ENCODE measurements at places on chromosomes 1 and 21.

- DNase-seq, result no peak
Observed at GRCh38 chr1:201020040-201020591, 3.4 kb downstream of the KIF21B start.

- no peak for DNase-seq
Observed at GRCh38 chr1:205279986-205280385, 41.6 kb downstream of the NUAK2 start.

DNA sequence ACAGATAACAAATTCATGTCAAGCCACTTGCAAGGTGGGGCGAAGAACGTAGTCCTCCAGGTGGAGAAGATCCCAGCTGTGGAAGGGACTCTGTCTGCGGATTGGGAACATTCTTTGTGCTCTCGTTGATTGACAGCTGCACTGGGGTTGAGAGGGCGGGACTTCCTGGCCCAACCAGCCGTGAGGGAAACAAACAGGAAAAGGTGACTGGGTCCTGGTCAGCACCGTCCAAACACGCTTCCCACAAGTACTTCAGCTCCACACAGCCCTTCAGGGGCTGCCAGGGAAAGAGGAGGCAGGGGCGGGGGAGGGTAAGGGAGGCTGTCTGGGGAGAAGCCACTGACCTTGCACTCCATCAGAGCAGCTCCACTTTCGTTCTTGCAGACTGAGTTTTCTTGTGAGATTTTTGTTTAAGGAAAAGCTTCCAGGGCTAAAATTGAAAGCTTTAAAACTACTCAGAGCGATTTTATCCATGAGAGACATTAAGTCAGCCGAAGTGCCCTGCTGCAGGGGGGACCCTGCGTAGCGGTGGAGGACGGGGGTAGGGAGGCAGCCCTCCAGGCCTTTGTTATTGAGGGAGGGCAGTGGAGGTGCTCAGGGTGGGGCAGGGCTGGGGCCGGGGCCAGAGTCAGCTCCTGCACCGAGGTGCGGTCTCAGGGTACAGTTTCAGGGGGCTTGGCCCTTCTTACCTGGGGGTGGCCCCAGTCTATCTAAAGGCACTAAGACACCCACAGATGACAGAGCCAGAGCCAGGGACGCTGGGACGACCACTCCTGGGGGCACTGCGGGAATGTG is 21.6 kb upstream of the STUM start:
- DNase-seq, result peak; percentile 83

GRCh38 chr1:162677607-162678371 is 45.5 kb downstream of the DDR2 start:
- DNase-seq, result no peak

- DNase-seq, result no peak
Observed at GRCh38 chr1:212007886-212008285, 27.5 kb downstream of the INTS7 start.

- no peak for DNase-seq
Observed at GRCh38 chr1:181490276-181490675, 7.0 kb downstream of the CACNA1E start.

Data from iPS-NIHi11 (cell line).